ENCODE measurements at places on chromosomes 5 and 9.
A peak's percentile ranks its signal among the peaks of the same experiment; 100 is the strongest.

DNA sequence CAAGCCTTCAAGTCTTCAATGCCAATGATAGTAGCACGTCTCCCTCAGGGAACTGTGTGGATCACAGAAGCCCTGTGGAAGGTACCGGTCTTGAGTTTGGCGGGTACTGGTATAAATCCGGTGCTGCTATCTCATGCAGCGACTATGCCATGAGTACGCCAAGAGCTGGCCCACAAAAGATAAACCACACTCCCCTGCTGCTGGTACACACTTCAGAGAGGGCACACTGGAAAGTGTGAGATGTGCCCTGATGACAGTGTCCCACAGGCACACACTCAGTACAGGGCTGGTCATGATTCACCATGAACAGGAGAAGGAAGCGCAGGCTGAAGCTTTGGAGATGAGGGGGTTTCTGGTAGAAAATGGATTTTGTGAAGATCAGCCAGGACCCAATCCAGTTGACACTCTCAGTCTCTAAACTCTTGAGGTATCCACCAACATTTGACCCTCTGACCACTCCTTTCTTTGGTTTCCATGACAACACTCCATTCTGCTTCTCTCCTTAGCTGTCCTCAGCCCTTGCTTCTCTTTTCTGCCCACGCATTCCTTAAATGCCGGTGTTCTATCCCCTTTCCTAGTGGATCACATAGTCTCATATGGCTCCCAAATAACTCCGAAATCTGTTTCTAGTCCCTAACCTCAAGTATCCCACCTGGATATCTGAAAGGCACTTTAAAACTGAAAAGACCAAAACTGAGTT, 5.1 kb downstream of the AMACR start:
- no peak for DNase-seq

GRCh38 chr9:37752642-37753488, 740 bp upstream of the TRMT10B start:
- DNase-seq = peak; percentile 50

DNA sequence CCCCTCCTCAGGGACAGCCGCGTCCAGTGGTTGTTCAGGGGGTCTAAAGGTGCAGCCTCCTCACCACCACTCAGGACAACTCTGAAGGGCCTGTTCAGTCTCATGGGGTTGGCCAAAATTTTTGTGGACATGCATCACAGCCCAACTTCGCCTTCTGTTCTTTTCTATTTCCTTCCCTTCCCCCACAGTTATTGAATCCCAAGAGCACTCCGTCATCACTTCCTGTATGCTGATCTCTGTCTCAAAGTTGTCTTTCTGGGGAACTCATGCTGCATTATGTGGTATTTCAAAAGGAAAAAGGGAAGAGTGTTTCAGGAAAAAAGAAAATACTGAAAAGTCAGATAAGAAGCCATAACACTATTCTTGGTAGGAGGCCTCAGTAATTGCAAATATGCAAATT, 355.4 kb downstream of the CAAP1 start:
- no peak for DNase-seq

DNA sequence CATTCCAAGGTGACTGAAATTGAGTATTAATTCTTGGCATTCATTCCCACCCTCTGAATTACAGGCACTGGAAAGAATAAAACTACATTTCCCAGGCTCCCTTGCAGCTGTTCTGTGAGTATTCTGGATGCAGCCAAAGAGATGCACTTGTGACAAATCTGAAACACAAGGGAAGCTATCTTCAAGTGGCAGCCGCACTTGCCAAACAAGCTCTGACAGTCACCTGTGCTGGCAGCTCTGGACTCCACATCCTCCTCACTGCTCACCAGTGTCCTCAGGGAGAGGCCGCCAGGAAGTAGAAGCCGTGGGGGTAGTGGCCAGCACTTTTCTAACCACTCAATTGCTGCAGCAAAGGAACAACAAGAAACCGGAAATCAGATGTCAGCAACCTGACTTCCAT, 275.0 kb downstream of the NR2F1-AS1 start:
- DNase-seq = no peak

DNA sequence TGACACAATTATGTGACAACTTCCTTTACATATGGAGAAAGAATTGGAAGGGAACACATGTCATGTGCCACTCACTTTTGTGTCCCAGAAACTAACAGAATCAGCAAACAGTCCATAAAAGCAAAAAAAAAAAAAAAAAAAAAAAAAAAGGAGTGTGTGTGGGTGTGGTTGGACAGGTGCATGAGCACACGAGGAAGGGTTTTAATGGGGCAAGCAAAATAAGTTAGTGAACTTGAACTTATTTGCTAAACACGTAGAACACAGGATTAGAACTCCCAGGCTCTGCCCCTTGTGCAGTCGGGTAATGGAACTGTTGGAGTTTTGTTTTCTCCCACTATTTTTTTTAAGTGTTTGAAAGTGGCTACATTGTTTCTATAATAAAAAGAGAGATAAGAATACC, 74.8 kb upstream of the PJA2 start:
- DNase-seq = no peak

Data from activated CD4-positive, CD25-positive, alpha-beta regulatory T cell treated with anti-CD3 and anti-CD28 coated beads, Interleukin-2, amount 50 U/mL, for 72 hours (primary cell).